NCI-H2081 (cell line): ENCODE measurements at places on chromosomes 5 and 9.

- DNase-seq: no peak
Observed at GRCh38 chr9:107087222-107087621, 195.9 kb upstream of the RAD23B start.

DNA sequence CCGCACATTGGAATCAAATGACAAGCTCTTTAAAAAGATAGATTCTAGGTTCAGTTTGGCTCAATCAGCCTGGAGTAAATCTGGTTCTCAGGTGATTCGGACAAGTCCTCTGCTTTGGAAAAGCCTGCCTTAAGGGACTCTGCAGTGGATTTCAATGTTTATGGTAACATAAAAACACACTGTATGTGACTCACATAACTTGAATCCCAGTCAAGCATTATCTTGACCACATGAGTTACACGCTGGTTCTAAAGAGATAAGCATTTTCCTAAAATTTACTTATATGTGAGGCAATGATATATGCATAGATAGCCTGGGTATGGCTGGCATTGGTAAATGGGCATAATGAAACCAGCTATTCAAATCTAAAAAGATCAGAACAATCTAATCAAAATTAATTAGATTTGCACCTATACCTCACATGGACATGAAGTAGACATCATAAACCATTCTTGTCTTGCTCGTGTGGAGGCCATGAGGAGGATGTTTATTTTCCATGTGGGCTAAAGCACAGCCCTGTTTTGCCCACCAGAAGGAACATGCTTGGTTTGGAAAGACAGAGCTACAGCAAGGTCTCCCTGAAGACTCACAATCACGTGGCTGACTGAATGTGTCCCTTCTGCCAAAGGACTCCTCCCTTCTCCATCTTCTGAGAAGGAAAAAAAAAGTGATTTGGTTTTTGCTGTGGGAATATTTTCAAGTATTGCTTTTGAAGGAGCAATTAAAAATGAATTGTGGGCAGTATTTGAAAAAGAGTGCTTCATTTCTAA is 351.7 kb downstream of the DIRAS2 start:
- no peak for DNase-seq

DNA sequence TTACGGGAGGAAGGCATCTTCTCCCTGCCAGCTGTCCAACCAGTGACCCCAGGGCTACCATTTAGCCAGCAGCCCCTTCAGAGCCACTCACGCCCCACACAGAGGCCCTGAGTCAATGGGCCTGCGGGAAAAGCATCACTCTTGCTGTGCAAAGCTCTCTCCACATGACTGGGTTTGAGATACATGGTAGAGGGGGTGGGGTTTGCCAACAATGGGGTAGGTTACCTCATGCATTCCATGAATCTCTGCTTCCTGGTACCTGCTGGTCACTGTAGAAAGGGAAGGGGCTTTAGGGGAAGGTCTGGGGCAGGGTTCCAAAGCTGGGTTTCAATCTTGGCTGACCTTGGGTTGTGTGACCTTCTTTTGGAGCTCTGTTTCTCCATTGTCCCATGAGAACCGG is 22.9 kb upstream of the TTLL11 start:
- no peak for DNase-seq

DNA sequence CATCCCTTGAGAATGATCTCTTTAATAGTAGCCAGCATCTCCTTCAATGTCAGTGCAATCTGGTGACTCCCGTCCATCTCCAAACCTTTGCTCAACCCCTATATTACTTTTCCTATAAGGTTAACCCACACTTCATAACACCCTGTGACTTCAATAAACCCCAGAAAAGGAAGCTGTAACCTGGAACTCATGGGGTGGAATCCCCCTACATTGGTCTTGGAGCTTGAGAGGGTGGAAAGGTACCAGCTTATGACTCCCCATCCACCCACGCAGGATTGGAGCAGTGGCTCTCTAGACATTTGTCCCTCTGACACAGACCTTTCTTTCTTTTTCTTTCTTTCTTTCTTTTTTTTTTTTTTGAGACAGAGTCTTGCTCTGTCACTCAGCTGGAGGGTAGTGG is 54.7 kb upstream of the ZFR start:
- DNase-seq: no peak

- DNase-seq: no peak
Observed at GRCh38 chr5:83253720-83254119, 176.4 kb downstream of the XRCC4 start.

DNA sequence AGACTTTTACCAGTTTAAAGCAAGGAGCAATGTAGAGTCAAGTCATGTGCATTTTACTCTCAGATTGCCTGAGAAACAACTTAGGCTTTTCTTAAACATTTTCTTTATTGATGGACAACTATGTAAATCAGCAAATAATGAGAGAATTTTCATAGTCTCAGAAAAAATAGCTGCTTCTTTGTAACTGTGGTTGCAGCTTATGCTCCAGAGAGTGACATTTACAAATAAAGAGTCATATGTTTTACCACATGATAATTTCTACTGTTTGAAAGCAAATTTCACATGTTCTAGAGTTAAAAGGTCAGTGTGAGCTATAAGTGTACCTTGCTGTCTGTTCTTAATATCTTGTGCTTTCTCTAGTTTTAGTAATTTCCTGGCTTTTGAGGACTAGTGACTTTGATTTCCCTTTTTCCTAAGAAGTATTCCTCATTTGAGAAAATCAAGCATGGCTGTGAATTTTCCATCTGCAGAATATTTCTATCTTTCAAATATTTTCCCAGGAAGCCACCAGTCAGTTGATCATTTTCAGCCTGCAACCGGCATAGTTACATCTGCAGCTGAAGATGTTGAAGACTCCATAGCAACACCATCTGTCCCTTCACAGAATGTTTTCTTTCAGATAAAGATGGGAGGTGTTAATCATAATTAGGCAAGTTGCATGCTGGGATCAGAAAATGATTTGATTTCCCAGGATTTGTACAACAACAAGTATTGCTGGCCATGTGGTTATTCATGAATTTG is 229.9 kb downstream of the SGCD start:
- DNase-seq: no peak
